ENCODE measurements at places on chromosomes 13 and 19. TPM values are rescaled to one million over a fixed set of nuclear protein-coding genes. Genes with fewer than 3 reads are reported as not detected.

The ANGPTL4 gene
- total RNA-seq = not detected

The TEX101 gene
- not detected for total RNA-seq

The ZNF850 gene
- total RNA-seq = 2.5 TPM

The ZNF616 gene
- total RNA-seq = 8.7 TPM

The RASIP1 gene
- 0.18 TPM for total RNA-seq

The PSG4 gene
- total RNA-seq = not detected

The ZNF430 gene
- 17.9 TPM for total RNA-seq

The LENG9 gene
- 5.2 TPM for total RNA-seq
